Stimulated activated CD4-positive, alpha-beta T cell treated with anti-CD3 and anti-CD28 coated beads, TNF-alpha, amount 100 ng/mL, for 48 hours (primary cell): ENCODE measurements at places on chromosomes 5 and 9.

- no peak for DNase-seq
Measured at GRCh38 chr5:181060231-181060590, 20.1 kb downstream of the BTNL9 start.

DNA sequence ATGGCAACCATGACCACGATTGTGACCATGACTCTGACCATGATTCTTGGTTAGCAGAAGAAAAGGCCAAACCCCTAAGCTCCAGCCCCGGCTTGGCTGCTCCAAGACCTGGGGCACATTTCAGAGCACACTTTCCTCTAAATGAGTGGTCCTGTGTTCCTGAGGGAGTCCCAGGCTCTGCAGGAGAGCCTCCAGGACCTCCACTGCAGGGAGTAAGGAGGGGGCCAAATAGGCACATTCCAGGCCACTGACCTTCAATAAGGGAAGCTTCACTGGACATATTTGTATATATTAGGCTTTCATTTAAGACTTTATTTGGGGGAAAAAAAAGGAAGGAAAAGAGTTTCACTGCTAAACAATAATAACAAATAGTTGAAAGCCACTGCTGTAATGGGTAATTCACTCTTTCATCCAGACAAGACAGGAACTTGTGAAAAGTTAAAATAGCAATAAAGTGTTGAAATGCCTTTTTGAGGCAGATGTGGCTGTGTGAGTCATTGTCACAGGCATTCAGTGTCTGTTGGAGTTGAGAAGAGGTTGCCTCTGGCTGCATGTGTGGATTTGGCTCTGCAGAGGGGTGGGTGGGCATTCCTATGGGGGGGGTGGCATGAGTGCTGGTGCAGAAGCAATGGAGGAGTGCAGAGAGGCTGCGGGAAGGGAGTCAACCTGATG lies 63.9 kb upstream of the TGFBR1 start:
- no peak for DNase-seq

- DNase-seq: no peak
Measured at GRCh38 chr9:130870491-130871381, 25.9 kb downstream of the QRFP start.

DNA sequence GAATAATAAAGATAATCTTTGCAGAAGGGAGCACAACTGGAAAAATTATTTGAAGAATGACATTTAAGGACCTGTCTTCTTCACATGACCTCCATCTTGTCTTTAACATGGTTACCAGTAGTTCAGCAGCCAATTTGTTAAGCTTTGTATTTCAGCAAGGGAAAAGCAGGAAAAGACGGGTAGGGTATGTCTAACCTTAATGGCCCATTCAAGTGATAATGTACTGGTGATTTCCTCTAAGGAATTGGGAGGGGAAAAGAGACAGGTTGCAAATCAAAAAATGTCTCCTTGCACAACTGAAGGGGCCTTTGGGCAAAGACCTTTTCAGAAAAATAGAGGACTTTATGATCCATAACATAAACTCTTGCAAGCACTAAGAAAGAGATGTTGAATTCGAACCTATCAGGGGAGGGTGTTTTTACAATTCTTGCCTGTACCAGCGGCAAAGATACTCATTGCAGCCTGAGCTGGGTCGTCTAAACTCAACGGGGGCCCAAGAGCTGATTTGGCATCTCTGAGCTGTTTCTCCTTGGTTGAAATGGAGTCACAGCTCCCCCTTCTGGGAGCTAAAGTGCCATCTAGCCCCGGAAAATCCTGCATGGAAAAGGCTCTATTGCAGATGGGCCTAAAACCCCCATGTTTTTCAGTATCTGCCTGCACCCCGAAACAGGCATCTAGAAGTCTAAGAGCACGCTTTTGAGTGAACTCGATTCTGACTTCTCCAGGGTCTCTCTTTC lies 3.8 kb downstream of the BRINP1 start:
- no peak for DNase-seq

GRCh38 chr9:37953775-37954437 lies 50.0 kb upstream of the SLC25A51 start:
- peak; percentile 48 for DNase-seq

DNA sequence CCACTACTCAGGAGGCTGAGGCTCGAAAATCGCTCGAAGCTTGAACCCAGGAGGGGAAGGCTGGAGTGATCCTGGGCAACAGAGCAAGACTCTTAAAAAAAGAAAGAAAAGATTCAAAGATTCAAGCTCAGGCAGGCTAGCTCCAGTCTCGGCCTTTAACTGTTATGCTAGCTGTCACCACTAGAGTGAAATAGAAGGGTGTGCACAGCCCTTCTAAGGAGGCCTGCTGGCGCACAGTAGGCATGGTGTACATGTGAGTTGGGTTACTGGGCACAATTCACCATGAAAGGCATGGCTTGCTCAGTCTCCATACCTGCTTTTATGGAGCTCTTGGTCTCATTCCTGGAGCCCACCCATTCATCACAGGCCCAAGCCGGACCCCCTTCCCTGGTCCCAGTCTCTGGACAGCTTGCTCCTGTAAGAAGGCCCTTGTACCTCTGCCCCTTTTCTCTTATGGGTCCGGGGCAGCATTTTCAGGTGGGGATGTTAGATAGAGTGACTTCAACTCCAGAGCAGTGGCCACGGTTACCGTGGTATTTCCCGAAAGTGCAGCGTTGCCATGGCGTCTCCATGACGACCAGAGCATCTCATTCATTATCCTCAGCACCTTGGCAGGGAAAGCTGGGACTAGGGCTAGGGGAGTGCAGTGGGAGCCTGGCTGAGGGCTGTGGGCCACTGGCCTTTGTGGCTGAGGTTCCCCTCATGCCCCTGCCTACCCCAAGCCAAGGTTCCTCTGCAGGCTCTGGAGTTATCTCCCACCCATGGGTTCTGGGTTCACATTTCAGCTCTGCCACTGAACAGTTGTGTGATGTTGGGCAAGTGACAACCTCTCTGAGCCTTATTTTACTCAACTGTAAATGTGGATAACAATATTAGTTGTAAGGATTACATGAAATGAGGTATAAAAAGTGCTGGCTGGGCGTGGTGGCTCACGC lies 5.7 kb downstream of the NDST1 start:
- DNase-seq: no peak

DNA sequence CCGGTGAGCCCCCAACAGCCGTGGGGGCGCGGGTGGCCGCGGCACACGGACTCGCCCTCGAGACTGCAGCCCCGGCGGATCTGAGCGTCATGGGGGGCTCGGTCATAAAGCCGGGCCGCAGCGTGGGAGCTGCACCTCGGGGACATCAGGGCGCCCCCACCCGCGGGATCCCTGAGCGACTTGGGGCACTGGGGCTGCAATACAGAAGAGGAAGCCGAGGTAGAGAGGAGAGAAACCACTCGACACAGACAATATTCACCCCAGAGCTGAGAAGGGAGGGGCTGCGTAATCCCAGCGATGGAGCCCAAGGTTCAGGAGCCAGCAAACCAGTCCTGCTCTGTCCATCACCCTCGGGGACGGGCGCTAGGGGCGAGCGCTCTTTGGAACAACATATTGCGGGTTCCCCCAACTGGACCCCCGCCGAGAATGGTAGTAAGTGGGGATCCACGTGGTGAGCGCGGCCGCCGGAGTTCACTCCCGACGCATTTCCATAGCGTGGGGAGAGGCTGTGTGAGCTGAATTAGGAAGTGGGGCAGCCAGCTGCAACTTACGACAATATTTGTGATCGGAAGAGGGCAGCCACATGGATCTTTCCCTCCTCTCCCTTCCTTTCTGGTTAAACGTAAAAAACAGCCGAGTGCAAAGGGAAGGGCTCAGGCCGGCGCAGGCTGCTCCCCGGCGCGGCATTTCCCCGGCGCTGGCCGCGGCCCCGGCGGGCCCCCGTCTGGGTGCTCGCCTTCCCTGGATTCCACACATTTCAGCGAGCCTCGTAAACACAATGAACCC lies 9.9 kb downstream of the PTCH1 start:
- no peak for DNase-seq

- no peak for DNase-seq
Measured at GRCh38 chr5:44842496-44843282, 33.9 kb downstream of the MRPS30 start.
